Urinary bladder (tissue), 4 donors: ENCODE measurements at places on chromosomes 7 and 10. TPM values are rescaled to one million over a fixed set of nuclear protein-coding genes. Genes with fewer than 3 reads are reported as not detected.

The AKR1C1 gene
- 27.8 TPM for total RNA-seq

DNA sequence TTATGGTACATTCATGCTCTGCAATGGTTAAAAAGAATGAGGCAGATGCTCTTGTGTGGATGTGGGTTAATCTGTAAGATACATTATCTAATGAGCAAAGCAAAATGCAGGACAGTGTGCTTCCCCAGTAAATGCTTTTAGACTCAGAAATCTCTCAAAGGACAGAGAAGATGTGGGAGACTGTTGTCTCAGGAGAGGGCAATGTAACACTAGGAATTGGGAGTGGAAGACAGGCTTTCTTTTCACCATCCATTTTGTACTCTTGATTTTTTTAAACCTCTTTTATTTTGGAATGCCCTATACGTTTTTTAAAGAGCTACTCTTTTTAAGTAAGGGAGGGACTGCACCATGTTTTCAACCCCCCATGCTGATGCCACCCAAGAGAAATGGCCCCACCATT is 77.5 kb upstream of the ADAM12 start:
- no peak for DNase-seq

GRCh38 chr10:73873838-73874215 is 528 bp downstream of the CAMK2G start:
- no peak for DNase-seq

DNA sequence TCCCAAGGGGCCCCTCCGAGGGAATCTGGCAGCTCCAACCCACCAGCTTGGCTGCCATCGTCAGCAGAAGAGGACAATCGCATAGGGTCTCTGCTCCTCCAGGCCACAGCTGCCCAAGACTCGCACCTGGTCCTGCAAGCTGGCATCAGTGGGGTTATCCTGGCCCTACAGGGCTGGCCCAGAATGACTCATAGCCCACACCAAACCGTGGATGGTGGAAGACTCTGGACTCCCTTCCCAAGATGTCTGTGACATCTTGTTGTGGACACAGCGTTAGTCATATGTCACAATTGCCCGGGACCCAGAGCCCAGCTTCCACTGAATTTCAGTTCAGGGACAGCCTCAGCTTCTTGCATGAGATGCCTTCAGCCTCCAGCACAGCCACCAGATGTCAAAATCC is 91.5 kb upstream of the CUX1 start:
- no peak for DNase-seq

DNA sequence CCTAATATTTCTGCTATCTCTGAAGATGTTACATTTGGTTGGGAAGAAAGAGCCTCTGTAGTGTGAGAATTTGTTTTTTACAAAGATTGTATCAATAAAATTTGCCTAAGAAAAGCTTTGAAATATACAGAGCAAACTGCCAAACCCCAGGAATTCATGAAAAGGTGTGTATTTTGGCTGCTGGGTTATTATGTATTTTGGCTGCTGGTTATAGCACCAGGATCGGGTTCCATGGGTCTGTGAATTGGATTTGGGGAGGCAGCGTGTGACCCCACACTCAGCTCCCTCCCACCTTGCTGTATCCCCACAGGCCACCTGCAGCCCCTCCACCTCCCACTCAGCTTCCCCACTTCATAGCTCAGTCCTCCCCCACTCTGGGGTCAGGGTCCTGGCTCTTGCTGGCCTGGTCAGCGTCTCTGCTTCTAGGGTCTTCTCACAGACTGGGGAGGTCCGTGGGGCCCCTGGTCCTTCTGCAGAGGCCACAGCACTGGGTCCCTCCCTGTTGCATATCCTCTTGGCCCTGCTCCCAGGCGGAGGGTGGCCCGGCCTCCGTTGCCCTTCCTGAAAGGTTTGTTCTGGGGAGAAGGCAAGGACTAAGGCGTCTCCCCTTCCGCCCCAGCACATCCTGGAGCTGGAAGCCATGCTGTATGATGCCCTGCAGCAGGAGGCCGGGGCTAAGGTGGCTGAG is 24.0 kb upstream of the DPYSL4 start:
- no peak for DNase-seq

- DNase-seq, result no peak
Measured at GRCh38 chr7:111126987-111127386, 36.1 kb downstream of the LRRN3 start.

GRCh38 chr10:100776671-100777070 is 31.3 kb downstream of the PAX2 start:
- DNase-seq, result no peak

DNA sequence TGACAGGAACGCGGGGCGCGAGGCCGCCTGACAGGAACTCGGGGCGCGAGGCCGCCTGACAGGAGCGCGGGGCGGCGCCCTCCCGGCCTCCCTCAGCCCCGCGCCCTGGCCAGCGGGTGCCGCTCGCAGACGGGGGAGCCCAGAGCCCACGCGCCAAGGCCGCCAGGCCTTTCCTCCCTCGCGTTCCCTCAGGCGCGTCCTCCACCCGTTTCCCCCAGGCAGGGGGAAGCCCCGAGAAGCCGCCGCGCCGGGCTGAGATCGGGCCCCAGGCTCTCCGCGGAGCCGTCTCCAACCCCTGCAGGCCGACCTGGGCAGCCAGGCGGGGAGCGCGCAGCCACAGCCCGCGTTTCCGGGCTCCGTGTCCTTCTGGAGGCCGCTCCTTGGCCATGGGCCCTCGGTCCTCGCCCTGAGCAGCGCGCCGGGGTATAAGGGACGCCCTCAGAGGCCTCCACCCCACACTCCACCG is 17.7 kb downstream of the PTPRN2 start:
- DNase-seq, result no peak

- no peak for DNase-seq
Measured at GRCh38 chr10:27258838-27259812, 18.5 kb upstream of the ACBD5 start.

The C10orf67 gene
- not detected for total RNA-seq

The ASB4 gene
- total RNA-seq, result 1.9 TPM

DNA sequence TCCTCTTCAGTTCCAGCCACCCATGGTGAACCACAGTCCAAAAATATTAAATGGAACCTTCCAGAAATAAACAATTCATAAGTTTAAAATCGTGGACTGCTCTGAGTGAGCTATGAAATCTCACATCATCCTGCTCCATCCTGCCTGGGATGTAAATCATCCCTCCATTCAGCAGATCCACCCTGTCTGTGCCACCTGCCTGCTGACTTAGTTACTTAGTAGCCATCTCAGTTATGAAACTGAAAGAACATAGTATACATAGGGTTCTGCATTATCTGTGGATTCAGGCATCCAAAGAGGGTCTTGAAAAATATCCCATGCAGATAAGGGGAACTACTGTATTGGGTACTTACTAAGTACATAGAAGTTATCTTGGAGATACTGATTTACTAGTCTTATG is 89.0 kb downstream of the ST8SIA6 start:
- no peak for DNase-seq

DNA sequence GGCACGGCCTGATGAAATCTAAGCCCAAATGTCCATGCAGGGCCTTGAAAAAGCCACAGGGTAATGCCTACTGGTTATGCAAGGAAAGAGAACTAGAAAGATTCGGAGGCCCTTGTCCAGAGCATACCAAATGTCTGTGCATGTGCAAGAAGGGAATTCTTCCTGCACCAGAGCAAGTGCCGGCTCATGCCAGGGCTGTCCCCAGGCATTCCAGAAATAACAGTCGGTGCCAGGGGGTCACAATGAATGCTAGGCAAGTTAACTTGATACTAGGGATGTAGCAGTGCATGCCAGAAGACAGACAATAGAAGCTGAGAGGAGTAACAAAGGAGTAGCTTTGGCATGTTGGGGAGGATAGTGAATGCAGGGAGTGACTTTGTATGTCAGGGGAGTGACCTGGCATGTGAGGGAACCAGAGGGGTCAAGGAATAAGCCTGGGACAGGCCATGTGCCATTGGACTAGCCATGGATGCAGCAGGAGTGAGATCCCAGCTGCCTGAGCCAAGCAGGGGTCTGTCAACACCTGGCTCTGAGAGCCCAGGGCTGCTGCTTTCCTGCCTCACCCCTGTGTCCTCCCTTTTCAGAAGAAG is 119.5 kb upstream of the UNC5B start:
- no peak for DNase-seq

DNA sequence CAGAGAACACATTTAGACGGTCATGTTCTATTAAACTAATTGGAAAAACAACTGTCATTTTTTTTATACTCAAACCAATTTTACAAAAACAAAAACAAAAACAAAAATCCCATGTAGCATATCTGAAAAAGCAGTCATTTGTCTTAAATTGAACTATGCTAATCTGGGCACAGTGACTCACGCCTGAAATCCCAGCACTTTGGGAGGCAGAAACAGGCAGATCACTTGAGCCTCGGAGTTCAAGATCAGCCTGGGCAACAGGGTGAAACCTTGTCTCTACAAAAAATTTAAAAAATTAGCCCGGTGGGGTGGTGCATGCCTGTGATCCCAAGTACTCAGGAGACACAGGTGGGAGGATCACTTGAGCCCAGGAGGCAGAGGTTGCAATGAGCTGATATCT is 253.4 kb downstream of the DOCK4 start:
- DNase-seq, result no peak

- no peak for DNase-seq
Measured at GRCh38 chr10:55747244-55747643, 613.8 kb downstream of the ZWINT start.

The HOXA6 gene
- 8.4 TPM for total RNA-seq

GRCh38 chr7:74657692-74658177 is at the start of gene GTF2I:
GTF2I (plus strand) TSS chr7:74657718; CDS start chr7:74689129, 31,411 bp downstream.
- no peak for DNase-seq

DNA sequence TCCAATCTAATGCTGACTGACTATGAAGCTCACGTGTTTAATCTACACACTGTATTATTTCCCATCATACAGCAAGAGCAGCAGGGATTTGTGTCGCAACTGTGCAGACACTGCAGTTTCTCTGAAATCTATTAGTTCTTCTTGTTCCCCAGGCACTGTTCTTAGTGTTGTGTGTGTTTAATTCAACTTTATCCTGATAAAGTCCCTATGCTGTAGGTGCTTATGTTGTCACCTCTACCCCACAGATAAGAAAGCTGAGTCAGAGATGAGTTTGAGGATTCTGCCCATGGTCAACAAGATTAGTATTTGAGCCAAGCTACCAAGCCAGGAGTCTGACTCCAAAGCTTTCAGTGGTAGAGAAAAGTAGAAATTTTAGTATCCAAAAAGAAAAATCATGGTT is 22.5 kb upstream of the EPHB6 start:
- DNase-seq, result no peak

DNA sequence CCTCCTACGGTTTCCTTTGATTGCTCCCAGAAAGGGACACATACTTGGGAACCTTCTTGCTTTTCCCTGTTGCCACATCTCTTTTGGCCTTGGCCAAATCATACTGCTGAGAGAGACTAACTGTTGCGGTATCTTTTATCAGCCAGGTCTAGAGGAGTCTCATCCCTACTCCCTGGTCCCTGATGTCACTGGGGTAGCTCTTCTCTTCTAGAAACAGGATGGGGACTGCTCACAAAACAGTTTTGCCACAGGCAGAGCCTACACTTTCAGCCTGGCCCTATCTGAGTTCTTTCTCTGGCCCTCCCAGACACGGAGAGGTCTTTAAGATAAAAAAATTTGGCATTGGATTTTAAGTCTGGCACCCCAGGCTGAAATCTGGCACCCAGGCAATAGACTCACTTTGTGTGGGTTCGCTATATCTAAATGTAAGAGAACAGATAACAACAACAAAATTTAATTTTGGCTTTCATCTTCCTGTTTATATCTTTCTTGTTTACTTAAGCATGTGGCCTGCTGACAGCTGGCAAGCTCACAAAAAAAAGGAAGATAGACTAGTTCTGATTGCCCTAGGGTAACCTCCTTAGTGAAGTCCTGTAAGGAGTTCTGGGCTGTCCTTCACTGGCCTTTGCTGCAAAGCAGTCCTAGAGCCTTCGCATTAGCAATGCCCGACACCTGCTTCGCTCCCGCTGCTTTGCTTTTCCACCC is 228.3 kb upstream of the NPVF start:
- no peak for DNase-seq

GRCh38 chr7:67445728-67446127 is 449.1 kb downstream of the TYW1 start:
- no peak for DNase-seq

DNA sequence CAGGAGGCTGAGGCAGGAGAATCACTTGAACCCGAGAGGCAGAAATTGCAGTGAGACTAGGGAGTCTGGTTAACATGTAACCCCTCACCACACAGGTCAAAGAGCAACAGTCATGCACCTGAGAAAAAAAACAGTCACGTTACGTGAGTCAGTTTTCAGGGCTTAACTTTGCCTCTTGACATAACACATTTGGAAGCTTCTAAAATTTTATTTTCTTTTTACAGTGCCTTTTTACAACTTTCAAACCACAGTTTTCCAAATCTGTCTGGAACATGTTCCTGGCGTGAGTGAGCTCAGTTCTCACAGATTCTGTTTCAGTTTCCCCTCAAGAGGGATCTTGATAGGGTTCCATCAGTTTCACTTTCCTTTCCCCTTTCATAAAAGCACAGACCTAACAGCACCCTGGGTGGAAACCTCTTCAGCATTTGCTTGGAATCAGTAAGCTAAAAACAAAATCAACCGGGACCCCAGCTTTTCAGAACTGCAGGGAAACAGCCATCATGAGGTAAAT is 4.4 kb downstream of the IFIT3 start:
- DNase-seq, result peak; percentile 45

- DNase-seq, result no peak
Measured at GRCh38 chr7:115232041-115232440, 310.1 kb downstream of the MDFIC start.

- no peak for DNase-seq
Measured at GRCh38 chr7:44215531-44215930, 14.8 kb downstream of the YKT6 start.

The NUTM2B gene
- total RNA-seq, result 0.21 TPM

GRCh38 chr10:132466520-132467463 is 69.8 kb downstream of the PWWP2B start:
- DNase-seq, result no peak
